ENCODE measurements at places on chromosomes 16 and 17.

DNA sequence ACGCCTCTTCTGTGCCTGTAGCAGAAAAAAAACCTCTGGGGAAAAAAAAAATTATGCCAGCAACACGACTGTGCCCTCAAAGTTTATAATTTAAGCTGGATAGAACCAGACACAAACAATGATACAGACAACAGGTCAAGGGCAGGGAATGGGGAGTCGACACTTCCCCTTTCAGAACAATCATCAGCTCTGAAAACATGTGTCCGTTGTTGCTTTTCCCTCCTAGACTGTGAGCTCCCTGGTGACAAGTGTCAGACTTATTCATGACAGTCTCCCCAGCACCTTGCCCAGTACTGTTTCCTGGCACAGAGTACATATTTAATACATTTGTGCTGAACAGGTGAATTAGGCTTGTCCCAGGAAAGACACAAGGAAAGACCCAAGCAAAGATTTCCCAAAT lies 178.3 kb downstream of the SOX9 start:
- DNase-seq: no peak

GRCh38 chr17:13420878-13421277 lies 180.9 kb downstream of the HS3ST3A1 start:
- DNase-seq: no peak

GRCh38 chr17:21217346-21217745 lies 3.4 kb upstream of the TMEM11 start:
- DNase-seq: no peak

DNA sequence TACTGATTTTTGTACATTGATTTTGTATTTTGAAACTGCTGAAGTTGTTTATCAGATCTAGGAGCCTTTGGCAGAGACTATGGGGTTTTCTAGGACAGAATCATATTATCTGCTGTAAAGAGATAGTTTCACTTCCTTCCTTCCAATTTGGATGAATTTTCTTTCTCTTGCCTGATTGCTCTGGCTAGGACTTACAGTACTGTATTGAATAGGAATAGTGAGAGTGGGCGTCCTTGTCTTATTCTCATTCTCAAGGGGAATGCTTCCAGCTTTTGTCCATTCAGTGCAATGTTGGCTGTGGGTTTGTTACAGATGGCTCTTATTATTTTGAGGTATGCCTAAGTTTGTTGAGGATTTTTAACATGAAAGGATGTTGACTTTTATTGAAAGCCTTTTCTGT lies 290.1 kb downstream of the MAP2K4 start:
- no peak for DNase-seq
